ENCODE measurements at places on chromosomes 2 and 18.

DNA sequence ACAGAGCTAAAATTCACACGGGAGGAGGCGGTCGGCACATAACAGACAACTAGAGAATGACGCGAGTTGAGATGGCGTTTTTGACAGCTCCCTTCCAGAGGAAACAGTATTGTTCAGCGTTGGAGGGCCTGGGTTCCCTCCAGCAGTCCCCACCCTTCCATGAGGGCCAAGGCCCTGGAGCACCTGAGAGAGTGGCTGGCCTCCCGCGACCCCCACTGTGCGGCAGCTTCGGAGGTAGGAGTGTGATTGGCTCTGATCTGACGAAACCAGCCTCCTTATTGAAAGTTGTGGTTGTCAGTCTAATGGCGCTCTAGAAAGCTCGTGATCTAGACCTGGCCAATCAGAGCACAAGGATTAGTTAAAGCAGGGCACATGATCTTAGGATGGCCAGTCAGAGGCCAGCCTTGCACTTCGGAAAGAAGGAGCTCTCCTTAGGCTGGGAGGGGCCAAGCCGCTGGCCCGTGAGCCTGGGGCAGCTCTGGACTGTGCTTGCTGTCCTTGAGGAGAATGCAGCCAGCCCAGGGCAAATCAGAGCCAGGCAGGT lies 104.5 kb upstream of the CELF4 start:
- DNase-seq = no peak

- no peak for DNase-seq
Observed at GRCh38 chr2:60488291-60488690, 65.2 kb downstream of the BCL11A start.

DNA sequence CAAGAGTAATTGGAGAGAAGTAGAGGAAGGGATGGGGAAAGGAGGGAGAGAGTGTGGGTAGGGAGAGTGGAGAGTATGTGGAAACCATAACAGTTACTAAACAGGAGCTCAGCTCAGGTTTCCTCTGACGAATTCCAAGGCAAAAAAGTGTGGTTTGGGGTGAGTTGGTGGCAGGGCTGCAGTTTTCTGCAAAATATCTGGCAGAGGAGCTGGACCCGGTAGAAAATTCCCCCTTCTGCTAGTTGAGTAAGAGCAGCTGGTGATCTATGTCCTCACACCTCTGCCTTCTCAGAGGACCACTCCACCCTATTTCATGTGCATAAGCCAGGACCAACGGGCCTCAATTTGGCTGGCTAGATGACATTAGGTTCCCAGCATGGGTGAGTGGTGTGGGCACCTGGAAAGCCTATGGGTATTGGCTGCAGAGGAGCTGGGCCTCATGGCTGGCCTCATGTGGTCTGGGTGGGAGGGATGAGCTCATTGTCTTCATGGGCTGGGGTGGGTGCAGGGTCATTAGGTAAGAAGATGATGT lies 13.2 kb downstream of the NRP2 start:
- no peak for DNase-seq

DNA sequence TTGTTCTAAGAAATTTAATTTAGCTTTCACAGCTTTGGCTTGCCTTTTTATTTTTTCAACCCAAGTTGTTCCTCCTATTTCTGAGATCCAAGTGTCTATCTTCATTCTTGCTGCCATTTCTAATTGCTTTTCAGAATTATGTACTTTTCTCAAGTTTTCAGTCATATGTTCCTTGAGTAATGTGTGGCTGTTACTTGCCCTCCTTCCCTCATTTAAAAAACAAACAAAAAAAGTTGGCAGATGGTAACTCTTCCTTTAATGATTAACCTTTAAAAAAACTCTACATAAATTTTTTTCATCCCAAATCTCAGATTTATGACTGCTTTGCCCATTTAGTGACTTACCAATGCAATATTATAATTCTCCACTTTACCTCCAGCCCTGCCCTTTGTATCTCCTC lies 131.3 kb downstream of the GALNT3 start:
- no peak for DNase-seq

- DNase-seq = no peak
Observed at GRCh38 chr2:15177103-15177502, 384.0 kb downstream of the NBAS start.

- DNase-seq = no peak
Observed at GRCh38 chr2:133673305-133673905, 105.1 kb upstream of the NCKAP5 start.

DNA sequence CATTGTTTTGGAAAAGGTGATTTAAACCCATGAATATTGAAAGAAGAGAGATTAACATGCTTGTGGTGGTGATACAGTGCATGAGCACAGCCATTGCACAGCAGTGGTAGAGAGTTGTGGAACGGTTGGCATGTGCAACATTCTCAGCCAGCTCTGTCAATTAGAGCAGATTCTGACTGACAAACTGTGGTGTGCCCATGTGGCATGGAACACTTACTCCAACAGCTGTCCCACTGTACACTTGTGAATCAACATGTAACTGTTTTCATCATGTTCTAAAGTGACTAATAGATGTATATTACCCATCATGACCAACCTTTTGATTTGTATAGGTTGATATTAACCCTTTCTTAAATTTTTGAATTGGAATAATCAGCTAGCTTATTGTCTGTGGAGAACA lies 55.6 kb downstream of the PKP4 start:
- DNase-seq = no peak

GRCh38 chr18:31634331-31634713 lies 42.6 kb downstream of the TTR start:
- no peak for DNase-seq

DNA sequence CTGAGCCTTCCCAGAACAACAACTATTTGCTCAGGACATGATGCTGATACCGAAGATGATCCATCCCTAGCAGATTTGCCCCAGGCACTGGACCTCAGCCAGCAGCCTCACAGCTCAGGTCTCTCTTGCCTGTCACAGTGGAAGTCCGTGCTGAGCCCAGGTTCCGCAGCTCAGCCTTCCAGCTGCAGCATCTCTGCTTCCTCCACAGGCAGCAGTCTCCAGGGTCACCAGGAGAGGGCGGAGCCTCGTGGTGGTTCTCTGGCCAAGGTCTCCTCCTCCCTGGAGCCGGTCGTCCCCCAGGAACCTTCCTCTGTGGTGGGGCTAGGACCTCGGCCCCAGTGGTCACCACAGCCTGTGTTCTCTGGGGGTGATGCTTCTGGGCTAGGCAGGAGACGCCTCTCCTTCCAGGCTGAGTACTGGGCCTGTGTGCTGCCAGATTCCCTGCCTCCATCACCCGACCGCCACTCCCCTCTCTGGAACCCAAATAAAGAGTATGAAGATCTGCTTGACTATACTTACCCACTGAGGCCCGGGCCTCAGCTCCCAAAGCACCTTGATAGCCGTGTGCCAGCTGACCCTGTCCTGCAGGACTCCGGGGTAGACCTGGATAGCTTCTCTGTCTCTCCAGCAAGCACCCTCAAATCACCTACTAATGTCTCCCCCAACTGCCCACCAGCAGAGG lies 15.4 kb downstream of the CEP68 start:
- no peak for DNase-seq

DNA sequence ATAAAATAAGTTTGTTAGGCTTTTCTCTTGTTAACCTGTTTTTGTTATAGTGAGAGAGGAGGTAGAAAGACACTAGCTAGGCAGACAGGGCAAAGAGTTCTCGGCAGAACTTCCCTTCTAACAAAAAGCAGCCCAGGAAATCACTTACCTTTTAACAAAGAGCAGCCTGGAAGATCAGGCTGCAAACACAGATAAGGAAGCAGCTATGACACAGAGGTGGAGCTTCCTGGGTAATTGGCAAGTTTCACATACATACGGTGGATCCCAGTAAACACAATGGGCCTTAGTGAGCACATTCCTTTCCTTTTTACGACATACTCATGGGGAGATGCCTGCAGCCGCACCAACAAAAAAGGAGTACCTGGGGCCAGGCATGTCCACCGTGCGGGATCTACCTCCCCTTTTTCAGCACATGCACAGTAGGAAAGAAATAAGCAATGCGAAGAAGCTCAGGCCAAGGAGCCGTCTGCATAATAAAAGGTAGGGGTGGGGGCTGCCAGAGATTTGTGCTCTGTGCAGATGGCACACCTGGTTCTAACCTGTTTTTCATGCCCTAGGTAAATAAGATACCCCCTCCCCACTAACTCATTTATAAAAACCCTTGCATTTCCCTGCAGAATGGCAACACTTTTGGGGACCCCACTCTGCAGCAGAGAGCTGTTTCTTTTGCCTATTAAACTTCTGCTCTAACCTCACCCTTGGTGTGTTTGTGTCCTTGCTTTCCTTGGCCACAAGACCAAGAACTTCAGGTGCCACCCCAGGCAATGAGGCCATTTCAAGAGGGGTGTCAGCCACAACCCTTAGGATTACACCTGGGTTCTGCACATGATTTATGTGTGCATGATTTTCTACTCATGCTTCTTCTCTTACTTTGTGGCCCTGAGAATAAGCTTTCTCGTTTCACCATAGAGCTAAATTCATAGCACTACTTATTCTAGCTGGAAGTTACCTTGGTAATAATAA lies 26.5 kb downstream of the MDH1 start:
- no peak for DNase-seq

DNA sequence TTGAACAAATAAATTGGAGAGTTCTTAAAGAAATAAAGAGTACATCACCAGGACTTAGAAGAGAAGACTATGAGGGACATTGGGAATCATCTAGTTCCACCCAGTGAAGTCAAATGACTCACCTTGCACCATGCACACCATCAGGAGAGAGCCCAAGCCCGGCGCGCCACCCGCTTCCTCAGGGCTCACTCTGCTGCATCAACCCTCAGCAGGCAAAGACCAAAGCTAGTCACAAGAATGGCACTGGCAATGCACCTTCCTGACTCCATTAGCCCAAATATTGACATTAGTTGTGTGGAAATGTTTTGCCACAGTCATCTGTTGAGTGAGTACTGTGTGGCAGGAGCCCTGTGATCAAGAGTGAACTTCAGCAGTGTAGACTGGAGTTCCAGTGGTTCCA lies 7.1 kb upstream of the LYPD6B start:
- DNase-seq = no peak

DNA sequence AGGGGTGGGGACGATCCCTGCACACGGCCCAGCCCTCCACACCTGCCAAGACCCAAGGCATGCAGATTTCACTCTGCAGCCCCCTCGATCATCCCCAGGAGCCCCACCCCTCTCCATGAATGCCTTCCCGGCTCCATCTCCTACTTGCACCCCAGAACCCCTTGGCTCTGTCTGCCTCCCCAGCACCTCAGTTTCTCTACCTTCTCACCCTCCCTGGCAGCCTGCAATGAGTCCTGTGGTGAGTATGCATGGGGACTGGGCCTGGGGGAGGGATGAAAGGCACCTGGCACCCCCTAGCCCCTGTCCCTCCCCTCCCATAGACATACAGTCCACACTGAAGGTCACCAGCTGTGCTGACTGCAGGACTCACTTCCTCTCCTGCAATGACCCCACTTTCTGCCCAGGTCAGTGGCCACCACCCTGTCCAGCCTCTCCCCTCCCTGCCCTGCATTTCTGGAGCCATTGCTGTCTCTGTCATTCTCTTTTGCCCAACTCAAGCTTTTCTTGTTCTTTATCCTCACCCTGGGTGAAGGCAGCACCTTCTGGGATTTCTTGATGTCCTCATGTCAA lies 1.0 kb downstream of the TEX51 start:
- no peak for DNase-seq

DNA sequence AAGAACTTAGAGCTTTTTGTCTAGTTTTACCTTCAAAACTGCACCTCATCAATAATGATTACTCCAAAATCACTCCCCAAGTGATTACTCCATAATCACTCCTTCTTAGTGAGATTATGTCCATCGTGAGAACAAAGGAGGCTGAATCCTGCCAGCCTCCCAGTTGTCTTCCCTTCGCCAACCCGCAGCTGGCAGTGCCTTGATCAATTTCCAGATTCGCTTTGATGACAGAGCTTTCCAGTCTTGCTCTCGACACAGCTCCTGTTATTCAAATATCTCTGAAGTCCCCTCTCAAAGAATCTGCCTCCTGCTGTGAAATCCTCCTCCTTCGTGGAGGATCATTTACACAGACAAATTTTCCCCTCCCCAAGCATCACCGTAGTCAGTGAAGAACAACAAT lies 237.7 kb downstream of the EIPR1 start:
- DNase-seq = no peak

DNA sequence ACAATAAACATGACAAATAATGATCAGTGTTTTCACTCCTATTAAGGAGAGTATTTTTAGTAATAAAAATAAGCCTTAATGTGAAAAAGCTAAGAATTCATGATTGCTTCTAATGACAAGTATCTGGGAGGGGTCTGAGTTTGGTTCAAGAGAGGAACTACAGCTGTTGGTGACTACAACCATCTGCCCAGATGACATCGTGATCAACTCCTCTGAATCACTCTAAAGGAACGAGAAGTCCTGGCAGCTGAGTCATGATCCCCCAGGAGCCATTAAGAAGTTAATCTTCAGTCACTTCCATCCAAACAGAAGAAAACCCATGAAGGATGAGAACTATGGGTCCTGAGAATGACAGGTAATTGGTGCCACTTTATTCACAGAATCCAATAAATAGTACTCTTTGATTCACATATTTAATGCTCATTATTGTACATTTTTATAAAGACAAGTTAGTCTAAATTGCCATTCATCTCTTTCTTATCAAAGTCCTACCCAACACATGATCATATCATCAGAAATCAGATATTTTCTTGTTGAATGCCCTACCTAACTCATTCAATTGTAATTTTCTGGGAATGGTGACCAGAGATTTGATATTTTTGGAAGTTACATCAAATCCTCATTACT lies 6.8 kb downstream of the TFPI start:
- peak; percentile 99 for DNase-seq

GRCh38 chr2:148540022-148540421 lies 104.5 kb upstream of the EPC2 start:
- DNase-seq = no peak

GRCh38 chr18:2909431-2910140 lies 62.8 kb downstream of the EMILIN2 start:
- no peak for DNase-seq

- DNase-seq = peak; percentile 17
Observed at GRCh38 chr18:51150113-51150700, 47.3 kb downstream of the MEX3C start.

DNA sequence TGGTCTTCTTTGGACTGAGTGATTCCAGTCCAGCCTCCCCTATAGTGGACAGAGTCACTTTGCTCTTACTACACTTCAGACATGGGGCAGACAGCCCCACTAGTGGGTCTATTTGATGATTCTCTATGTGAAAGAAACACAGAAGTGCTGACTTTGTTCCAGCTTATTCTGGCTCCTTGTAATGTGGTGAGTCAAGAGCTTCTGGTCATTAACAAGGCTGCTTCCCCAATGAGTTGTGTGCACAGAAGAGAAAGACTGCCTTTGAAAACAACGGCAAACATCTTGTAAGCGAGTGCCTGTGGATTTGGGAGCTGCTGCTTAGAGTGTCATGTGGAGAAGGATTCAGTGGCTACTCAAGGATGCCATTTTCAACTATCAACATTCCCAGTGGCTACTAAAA lies 39.1 kb downstream of the RMC1 start:
- no peak for DNase-seq
